Fibroblast of lung (primary cell): ENCODE measurements at places on chromosomes 3 and 15.
A peak's percentile ranks its signal among the peaks of the same experiment; 100 is the strongest.

DNA sequence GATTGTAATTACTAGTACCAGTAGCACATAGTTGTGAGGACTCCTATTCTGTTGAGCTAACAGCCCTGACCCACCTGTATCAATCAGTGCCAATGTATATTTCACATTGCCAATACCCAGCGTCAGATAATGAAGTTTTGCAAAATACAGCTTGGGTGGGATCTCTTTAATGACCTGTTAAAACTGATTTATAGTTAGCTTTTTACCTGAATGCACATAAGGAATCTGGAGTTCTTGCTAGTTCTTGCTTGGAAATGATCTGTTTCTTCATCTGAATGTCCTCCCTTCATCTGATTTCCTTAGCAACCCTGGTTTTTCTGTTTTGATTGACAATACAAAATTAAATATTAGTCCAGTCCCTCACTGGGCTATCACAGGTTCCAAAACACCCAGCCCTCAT is 62.8 kb downstream of the LIPC start:
- DNase-seq, result no peak

DNA sequence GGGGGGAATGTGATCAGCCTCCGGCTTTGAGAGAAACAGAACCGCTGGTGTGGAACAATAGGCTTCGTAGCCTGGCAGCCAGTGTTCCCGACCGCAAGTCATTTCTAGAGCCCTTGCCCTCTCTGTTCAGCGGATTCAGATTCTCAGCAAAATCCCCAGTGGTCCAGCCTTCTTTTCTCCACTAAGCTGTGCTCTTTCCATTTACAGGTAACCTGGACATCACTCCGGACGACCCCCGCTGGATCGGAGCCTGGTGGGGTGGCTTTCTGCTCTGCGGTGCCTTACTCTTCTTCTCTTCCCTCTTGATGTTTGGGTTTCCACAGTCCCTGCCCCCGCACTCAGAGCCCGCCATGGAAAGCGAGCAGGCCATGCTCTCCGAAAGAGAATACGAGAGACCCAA is 250.6 kb downstream of the SLCO3A1 start:
- DNase-seq, result no peak

DNA sequence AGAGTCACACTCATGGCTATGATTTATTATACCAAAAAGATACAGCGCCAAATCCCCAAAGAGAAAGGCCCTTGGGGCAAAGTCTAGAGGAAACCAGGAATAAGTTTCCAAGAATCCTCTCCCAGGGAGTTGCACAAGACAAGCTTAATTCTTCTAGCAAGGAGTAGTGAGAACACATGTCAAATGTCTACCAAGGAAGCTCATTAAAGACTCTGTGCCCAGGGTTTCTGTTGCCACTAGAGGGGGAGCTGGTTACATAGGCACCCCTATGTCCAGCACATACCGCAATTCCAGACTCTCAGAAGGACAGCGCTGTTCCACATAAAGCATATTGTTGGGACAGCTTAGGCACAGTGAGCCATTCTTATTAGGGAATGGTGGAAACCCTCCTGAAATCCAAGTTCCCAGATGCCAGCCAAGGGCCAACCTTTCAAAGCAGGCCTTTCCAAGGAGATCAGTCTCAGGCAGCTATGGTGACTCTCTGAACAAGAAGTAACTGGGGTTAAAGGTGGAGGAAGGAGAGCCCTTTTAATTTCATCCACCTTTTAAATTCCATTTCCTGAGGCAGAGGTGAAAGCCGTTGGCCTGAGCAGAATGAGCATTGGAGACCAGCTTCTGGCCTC is 194.2 kb downstream of the UACA start:
- peak; percentile 70 for DNase-seq

GRCh38 chr3:1026395-1026794 is 66.4 kb upstream of the CNTN6 start:
- DNase-seq, result no peak

GRCh38 chr3:183909030-183909600 is 24.4 kb upstream of the PARL start:
- no peak for DNase-seq

GRCh38 chr3:97960993-97961766 is 11.1 kb downstream of the RIOX2 start:
- peak; percentile 51 for DNase-seq

GRCh38 chr15:47862402-47862801 is 145.1 kb downstream of the SEMA6D start:
- no peak for DNase-seq

DNA sequence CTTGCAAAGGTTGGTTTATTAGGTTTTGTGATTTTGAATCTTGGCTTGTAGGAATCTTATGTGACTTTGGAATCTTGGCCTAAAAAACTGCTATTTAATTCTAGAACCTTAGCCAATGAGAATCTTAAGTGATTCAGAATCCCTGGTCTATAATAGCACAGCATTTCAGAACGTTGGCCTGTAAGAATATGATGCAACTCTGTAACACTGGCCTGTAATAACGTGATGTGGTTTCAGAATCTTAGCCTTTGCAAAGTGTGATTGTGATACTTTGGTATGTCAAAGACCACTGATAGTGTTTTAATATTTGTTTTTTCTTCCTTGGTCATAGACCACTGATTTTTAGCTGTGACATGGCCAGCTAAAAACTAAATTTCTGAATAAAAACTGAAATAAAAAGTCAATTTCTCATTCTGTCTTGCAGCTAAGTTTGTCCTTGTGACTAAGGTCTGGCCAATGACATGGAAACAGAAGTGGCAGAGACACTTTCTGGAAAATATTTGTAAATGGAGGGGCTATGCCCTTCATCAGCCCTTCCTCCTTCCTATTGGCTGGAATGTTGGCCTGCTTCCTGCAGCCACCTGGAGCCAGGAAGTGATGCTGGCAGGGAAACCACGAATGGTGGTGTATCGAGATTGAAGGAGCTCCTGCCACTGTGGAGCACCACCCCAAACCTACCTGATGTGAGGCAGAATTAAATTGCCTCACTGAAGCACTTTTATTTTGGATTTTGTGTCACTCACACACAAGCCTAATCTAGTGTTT is 42.3 kb upstream of the CORO2B start:
- DNase-seq, result peak; percentile 98

DNA sequence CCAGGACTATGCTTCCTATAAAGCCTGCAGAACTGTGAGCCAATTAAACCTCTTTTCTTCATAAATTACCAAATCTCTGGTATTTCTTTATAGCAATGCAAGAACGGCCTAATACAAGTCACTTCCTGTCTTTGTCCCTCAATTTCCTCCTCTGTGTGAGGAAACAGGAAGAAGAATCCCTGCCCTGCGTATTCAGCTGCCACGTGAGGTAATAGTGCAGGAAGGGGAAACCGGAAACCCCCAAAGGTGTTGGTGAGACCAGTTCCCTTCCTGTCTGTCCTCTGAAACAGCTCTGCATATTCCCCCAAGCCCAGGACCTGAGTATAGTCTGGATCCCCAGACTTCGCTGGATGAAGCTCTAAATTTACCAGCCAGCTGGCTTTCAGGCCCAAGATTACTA is 18.1 kb upstream of the PTPN23 start:
- DNase-seq, result no peak

GRCh38 chr3:153284282-153284938 is 122.4 kb downstream of the RAP2B start:
- DNase-seq, result peak; percentile 94

DNA sequence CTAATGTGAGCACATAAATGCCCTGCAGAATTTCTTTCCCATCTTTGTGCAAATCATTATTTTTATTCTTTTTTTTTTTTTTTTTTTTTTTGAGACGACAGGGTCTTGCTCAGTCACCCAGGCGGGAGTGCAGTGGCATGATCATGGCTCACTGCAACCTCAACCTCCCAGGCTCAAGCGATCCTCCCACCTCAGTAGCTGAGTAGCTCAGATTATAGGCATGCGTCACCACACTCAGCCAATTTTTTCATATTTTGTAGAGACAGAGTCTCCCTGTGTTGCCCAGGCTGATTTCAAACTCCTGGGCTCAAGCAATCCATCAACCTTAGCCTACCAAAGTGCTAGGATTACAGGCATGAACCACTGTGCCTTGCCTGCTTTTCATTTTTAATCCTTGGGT is 22.9 kb downstream of the DAG1 start:
- DNase-seq, result no peak

- no peak for DNase-seq
These were observed 12.9 kb upstream of the SCG3 start for GRCh38 chr15:51668446-51668845.

GRCh38 chr15:44489464-44489863 is 47.5 kb upstream of the EIF3J start:
- DNase-seq, result peak; percentile 83

DNA sequence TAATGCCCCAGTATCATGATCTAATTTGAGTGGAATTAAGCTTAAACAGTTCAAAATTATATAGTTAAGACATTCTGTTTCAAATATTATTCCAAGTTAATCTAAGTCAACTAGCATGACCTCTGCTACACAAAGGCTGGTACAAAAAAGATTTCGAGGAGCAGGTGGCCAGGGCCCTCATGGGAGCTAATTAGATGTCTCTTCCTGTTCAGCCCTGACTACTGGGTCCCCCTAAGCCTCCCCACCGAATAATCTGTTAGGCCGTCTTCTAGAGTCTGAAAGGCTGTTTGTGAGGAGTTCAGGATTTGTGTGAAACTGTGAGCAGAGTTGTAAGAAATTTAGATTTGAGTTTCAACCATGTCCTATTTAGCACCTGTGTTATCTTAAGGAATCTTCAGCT is 75.4 kb downstream of the PPM1L start:
- no peak for DNase-seq

- peak; percentile 68 for DNase-seq
These were observed 36.8 kb upstream of the TSPAN3 start for GRCh38 chr15:77107531-77108355.

GRCh38 chr3:52225452-52226228 is at the start of gene TLR9:
TSS of gene TLR9 (minus strand) at chr3:52225645. CDS start at chr3:52225529, 116 bp downstream.
- no peak for DNase-seq

DNA sequence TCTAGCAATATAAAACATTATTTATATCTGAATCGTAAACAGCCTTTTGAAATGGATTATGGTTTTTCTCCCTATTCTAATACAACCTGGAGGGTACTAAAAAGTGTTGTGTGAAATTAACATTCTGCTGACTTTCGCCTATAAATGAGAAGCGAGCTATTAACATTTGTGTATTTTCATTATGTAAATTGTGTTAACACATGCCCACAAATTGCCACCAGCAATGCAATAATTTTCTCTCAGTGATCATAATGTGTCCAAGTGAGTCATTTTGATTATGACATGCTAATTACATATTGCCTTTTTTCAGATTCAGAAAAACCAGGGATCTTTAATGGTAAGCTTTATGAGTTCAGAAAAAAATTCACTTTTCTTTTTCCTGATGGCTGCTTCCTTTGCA is 77.4 kb upstream of the SKOR1 start:
- no peak for DNase-seq

GRCh38 chr15:83954506-83954905 is 281.1 kb upstream of the GOLGA6L4 start:
- no peak for DNase-seq

DNA sequence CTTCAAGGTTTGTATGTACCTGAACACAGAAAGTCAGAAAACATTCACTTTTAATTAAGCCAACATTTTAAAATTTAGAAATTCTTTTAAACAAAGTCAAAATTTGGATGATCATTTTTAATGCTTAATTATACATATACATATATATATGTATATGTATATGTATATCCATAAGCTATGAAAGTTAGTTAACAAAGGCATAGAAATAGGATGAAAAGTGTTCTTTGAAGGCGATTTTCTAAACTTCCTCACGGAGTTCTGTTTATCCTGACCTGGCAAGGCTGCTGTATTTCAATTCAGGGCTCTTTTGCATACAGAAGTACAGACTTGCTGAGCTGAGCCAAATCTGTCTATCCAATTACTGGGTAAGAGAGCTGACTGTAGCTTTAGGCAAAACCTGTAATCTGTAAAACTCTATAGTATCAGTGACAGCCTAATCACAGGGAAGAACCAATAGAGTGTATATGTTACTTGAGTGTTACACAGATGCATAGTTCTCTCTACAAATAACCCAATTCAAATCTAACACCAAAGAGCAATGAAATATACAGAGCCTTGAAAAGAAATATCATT is 32.1 kb upstream of the THRB start:
- no peak for DNase-seq

DNA sequence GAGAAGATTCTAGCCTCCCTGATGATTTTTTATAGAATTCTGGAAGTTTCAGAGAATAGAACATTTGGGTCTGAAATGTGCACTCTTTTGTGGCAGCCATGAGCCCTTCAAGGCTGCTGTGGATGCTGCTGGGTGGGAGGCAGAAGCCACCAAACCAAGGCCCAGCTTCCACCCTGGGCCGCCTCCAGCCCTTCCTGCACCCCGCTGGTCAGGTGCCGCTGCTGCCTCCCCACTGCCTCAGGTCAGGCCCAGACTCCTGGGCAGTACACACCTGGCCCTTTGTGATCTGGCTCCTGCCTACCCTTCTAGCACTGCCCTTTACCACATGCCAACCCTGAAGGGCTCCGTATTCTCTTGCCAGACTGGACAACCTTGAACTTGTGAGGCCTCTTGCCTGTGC is 28.3 kb downstream of the PPCDC start:
- no peak for DNase-seq

DNA sequence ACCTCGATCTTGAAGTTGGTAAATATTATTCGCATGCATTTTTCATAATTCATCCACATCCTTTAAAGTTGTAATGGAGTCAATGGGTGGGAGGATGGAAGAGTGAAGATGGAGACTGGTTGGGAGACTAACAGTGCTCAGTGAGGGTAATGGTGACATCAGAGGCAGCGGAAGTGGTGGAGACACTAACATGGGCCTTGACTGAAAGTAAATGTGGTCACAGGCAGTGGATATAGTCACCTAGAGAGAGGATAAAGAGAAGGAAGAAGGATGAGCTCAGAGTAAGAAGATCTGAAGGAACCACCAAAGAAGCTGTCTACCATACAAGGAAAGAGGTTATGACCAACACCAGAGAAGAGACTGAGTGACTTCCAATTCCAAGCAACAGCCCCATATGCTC is 281.6 kb upstream of the STT3B start:
- no peak for DNase-seq

- no peak for DNase-seq
These were observed 512.1 kb downstream of the ROBO1 start for GRCh38 chr3:79255702-79256101.

DNA sequence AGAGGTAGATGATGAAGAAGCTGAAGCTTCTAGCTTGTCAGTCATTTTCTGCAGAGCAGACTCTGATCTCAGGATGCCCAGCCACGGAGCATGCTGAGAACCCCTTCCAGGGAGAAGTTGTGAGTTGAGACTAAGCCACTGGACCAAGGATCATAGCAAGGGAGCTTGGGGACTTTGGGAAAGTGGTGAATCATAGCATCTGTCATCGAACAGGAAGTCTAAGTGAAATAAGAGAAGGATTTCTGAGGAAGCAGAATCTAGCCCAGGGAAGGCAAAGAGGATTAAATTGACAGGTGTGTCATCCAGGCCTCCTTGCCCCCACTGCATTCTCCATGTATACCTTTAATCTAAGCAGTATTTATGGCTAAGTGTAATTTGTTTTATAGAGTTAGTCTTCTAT is 71.8 kb upstream of the TMEM108 start:
- no peak for DNase-seq

DNA sequence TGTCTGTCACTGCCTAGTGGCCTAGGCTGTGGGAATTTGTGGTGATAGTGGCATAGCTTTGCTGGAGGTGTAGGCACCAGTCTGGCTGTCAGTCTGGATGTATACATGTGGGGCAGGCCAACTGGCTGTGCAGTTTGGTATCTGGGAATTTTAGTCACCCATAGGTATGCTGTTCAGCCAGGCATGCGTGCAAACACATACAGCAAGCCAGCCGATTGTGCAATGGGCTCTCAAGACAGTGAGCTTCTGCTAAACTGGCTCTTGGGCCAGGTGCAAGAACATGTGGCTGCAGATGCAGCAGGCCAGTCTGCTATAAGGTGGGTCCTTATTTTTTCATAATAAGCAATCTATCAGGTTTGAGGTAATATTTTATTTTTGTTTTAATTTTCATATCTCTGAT is 87.1 kb upstream of the PLSCR5 start:
- no peak for DNase-seq
